T-helper 9 cell (primary cell): ENCODE measurements at places on chromosomes 7 and 10.

DNA sequence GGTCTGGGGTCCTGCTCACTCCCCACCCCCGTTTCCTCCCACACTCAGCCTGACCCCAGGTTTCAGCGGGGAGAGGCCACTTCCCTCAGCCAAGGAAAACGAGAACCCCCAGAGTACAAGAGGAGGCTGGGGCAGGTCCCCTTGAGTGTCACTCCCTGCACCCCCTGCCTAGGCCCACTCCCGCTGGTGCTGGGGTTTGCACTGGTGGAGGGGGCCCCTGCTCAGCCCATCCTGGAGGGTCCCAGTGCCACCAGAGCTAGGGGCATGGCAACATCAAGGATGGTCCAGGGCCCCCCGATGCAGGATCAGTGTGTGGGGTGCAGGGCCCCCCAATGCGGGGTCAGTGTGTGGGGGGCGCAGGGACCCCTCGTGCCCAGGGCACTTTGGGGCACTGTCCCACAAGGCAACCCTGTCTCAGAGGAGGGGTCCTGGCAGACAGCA is 70.5 kb upstream of the KCTD7 start:
- DNase-seq = no peak

DNA sequence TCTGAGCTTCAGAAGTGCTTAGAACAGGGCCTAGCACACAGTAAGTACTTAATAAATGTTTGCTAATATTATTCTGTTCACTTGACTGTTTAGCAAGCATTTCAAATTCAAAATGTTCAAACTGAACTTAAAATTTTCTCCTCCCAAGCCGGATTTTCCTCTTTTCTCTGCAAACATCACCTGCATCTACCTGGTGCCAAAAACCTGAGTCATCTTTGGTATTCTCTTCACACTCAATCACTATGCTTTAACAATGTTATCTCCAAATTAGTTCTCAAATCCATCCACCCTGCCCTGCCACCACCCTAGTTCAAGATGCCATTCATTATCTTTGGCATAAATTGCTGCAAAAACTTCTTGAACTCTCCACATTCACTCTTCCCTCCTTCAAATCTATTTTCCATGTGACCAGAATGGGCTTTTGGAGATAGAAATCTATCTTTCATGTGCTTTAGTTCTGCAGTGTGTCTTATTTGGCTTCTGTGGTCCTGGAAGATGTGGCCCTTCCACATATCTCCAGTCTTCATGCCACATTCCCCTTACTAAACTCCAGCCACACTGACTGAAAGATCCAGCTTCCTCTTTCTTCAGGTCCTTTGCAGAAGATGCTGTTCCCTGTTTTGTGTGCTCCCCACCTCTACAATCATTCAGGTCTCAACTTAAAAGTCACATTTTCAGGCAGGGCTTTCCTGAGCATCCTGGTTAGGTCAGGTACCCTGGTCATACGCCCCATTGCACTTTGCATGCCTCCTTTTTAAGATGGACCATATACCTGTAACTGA is 2.0 kb downstream of the GGCT start:
- DNase-seq = no peak

GRCh38 chr10:33212061-33212748 is 122.3 kb downstream of the NRP1 start:
- DNase-seq = no peak

DNA sequence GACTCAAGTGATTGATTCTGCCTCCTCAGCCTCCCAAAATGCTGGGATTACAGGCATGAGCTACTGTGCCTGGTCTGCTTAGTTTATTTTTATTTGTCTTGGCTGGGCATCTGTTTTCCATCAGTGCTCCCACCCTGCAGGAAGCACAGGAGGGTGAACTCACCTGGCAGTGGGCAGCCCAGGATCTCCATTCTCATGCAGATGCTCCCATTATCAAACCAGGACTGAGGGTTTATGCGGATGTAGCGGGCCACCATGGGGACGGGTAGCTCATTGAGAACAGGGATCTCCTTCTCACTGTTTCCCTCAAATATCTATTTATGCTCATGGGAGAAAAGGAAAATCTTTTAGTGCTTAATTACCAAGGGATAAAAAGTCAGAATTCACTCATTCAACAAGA is 93.8 kb downstream of the CPXM2 start:
- no peak for DNase-seq

GRCh38 chr10:45302573-45302972 is 12.8 kb downstream of the OR13A1 start:
- no peak for DNase-seq

DNA sequence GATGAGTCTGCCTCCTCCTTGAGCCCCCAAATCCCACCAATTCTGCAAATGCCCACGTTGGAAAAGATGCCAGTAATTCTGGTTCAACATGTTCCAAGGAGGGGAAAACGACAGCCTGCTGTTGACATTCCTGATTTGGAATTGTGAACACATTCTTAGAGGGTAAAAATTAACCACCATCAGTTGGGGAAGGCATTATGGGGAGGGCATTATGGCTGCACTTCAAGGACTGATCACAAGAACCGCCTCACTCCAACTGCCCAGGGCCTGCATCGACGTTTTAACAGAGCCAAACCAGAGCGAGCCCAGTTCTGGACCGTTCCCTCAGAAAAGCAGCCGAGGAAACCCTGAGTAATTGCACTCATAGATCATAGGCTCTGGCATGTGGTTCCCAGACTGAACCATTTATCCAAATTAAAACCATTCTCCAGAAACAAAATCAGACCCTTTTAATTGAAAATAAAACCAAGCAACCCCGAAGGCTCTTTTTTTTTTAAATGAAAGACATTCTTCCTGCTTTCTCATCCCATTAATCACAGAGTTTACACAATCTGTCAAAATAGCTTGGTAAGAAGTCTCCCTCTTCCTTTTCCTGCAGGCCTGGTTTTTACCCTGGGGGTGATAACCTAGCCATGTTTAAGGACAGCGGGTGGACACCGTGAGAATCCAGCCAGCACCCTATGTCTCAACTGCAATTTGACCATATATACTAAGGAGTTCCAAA is 8.0 kb downstream of the TNS3 start:
- DNase-seq = no peak

DNA sequence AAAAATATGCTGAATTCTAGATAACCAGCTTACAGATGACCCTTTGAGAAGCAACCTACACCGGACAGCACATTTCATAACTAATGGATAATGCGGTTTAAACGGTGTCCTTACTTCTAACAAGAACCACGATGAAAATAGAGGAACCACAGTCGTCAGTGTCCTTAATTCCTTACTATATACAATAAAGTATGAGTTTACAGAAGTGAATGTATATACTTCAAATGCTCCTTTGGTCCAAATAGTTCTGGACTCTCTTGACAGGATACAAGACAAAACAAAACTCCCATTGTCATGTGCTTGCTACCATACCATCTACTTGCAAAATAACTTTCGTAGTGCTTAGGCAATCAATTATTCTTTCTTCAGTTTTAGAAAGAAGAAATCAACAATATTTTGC is 2.4 kb downstream of the NAMPT start:
- no peak for DNase-seq

DNA sequence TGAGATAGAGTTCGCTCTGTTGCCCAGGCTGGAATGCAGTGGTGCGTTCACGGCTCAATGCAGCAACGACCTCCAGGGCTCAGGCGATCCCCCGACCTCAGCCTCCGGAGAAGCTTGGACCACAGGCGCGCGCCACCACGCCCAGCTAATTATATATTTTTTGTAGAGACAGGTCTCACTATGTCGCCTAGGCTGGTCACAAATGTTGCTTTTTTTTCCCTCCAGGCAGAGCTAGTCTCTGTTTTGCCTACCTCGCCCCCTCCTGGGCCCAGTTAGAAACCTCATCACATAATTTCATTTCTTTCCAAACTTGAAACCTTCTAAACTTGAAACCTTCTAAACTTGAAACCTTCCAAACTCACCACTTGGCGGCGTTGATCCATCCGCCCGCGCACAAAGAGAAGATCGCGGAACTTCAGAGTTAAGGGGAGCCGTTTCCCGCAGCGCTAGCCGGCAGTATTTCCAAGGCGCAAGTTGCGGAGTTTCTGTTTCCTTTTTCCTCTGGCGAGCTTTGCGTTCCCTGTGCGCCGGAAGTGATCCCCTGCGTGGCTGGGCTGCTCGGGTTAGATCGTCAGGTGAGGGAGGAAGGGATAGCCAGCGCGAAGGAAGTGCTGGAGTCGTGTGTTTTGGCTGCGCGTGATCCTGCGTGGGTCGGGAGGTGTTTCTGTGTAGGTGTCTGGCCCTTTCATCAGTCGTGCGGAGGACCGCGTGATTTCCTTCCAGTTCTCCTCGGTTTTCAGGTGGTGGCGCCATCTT is at the start of gene SSBP1:
TSS of gene SSBP1 (plus strand) at position 523 of the 756 bp plus-strand sequence. CDS start 809 bp downstream, outside the sequence.
- DNase-seq = peak; percentile 80

GRCh38 chr10:85067955-85068354 is 739.6 kb downstream of the CCSER2 start:
- no peak for DNase-seq

GRCh38 chr7:44431091-44431608 is 59.3 kb downstream of the NUDCD3 start:
- DNase-seq = no peak

DNA sequence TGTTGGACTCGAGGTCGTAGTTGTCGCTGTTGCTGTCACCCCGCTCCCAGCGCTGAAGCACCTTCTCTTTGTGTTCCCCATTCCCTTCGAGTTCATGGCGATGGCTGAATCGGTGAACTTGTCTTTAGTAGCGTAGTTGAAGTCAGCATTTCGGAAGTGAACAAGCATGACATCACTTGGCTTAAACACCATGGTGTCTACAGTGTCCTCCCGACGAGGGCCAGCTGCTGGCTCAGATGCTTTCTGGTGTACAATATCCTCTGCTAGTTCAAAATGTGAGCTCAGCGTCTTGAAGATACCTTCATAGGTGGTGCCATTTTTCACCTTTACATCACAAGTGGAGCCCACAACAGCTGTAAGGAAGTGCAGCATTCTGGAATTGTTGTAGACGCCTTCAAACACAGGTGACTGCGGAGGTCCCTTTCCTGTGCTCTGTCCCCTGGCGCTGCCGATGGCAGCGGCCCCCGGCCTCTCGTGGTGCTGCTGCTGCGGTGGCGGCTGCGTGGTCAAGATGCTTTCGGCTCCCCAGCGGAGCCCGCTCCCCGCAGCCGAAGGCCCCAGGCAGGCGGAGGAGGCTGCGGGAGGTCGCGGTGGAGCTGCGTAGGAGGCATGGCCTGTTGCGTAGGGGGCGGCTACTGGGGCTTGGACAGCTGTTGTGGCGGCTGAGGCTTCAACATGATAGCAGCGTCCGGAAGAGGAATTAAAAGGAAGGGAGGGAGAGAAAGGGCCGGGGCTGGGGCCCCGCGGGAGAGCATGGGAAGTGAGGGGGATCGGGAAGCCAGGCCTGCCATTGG is 59.3 kb downstream of the ANKMY2 start:
- no peak for DNase-seq

- no peak for DNase-seq
These were observed 12.8 kb upstream of the IRF5 start for GRCh38 chr7:128924707-128925588.

DNA sequence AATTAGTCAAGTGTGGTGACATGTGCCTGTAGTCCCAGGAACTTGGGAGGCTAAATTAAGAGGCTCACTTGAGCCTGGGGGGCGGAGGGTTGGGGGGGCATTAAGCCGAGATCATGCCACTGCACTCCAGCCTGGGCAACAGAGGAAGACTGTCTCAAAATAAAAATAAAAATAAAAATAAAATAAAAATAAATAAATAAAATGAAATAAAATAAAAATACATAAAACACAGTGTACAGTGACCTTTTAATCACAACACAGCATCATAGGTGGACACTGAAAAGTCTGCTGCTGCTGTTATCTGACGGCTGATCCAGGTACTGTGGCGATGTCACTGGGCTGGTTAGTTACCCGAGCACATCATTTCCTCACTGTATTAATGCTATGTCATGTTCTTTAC is 27.1 kb downstream of the LARP4B start:
- DNase-seq = no peak

DNA sequence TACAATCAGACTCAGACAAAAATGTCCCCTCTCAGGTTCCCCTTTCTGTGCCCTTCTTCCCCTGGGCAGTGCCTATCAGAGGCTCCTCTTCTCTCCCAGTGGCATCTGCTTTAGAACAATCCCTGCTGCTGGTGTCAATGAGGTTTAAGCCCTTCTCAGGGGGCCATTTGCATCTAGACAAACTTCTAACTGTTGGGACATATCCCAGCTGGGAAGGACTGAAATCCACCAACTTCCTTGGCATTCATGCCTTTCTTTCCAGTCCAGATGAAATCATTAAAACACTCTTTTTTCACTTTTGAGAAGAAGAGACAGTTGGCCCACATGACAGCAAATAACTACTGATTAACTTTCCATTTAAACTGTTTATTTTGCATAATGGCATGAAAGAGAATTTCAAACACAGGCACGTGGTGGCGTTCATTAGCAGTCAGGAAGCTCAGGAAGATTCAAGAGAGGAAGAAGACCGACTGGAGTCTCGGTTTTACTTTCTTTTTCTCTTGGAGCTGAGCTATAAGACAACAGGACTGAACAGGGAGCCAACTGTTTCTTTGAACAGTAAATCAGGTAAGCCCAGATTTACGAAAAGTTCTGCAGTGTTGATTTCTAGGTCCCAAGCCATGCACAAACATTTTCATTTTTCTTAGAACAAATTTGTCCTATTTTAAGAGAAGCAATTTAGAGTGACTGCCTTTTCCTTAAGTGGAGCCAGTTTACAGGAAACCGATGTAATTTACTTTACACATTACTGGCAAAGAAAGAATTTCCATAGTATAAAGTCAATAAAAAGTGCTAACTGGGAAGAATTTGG is at the start of gene GIMAP2:
TSS of gene GIMAP2 (plus strand) at position 488 of the 811 bp plus-strand sequence. CDS start 1,354 bp downstream, outside the sequence.
- no peak for DNase-seq

GRCh38 chr7:35267411-35267810 is 13.5 kb upstream of the TBX20 start:
- DNase-seq = no peak

DNA sequence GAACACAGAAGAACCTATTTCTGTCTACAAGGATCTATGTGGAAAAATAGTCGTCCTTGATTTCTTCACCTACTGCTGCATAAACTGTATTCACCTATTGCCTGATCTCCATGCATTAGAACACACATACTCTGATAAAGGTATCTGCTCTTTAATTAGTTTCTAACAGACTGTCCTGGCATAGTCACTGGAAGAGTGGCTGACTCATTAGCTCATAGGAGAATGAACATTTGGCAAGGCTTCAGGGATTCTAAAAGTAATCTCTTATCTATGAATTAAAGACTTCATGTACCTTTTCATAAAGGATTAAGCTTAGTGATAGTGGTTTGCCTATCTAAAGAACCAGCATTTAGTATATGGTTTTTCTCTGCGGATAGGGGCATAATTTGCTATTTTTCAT is 4.1 kb downstream of the NHLRC2 start:
- DNase-seq = no peak

DNA sequence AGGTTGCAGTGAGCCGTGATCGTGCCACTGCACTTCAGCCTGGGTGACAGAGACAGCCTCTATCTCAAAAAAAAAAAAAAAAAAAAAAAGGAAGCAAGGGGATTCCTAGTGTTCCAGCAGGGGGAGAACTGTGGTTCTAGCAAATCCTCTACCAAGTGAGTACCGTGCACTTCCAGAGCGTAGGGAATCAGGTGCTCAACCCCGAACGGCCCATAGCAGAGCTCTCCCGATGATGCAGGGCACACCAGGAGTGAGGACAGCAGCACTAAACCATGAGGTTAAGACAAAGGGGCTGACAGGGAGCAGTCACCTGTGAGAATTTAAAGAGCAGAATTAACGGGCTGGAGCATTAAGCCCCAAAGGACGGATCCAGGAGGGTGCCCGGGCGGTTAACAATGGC is 173.6 kb downstream of the PTPRN2 start:
- DNase-seq = no peak

- DNase-seq = no peak
These were observed 150.8 kb downstream of the GRK5 start for GRCh38 chr10:119358152-119358512.

- no peak for DNase-seq
These were observed 38.6 kb upstream of the CNPY1 start for GRCh38 chr7:155584763-155585531.
